Chondrocyte (in vitro differentiated cells): ENCODE measurements at places on chromosomes 11 and 22. TPM values are rescaled to one million over a fixed set of nuclear protein-coding genes. Genes with fewer than 3 reads are reported as not detected.

The OOSP3 gene
- total RNA-seq: not detected in 3 replicates

The RIMBP3C gene
- total RNA-seq: 0.22 to 0.75 TPM (median 0.38 TPM) in 3 replicates

The SHISA8 gene
- total RNA-seq: not detected in 3 replicates

The OR51E2 gene
- total RNA-seq: 0.97 to 3.2 TPM (median 3.1 TPM) in 3 replicates

The ZNF214 gene
- total RNA-seq: 1.4 to 3.1 TPM (median 2.5 TPM) in 3 replicates

The RIMBP3B gene
- total RNA-seq: 0.15 to 0.67 TPM (median 0.27 TPM) in 3 replicates

The CEP126 gene
- 3.8 to 18.0 TPM (median 4.1 TPM) in 3 replicates for total RNA-seq

The SMTNL1 gene
- not detected in 3 replicates for total RNA-seq

The TLCD5 gene
- 8.8 to 10.5 TPM (median 9.8 TPM) in 3 replicates for total RNA-seq

The DNHD1 gene
- total RNA-seq: 3.8 to 7.4 TPM (median 5.8 TPM) in 3 replicates

The C11orf98 gene
- 39.0 to 61.1 TPM (median 47.5 TPM) in 3 replicates for total RNA-seq

The SLC6A5 gene
- total RNA-seq: not detected in 3 replicates

The RCOR2 gene
- 1.3 to 3.8 TPM (median 2.7 TPM) in 3 replicates for total RNA-seq
